Mucosa of gallbladder (tissue), 1 donor: ENCODE measurements at places on chromosomes 2 and 18. TPM values are rescaled to one million over a fixed set of nuclear protein-coding genes. Genes with fewer than 3 reads are reported as not detected.

DNA sequence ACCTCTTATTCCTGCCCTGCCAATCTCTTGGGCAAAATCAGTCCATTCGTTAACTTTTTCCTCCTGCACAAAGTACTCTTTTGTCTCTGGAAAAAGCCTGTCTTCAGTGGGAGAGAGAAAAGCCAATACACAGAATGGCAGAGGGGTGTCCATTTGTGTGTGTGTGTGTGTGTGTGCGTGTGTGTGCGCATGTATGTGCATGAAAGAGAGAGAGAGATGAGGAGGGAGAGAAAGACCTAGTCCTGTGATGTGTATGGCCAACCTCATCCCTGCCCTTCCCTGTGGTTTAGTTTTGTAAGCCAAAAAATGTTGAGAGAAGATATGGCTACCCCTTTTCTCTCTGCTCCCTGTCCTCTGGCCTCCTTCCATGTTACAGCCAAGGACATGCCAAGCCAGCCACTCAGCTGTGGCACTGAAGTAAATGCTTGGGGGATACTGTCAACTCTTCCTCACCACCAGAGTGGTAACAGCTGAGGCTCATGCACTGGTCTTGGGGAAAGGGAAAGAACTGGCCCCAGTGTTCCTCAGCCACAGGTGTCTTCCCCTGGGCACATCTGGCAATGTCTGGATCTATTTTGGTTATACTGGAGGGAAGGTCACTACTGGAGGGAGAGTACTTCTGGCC lies 10.6 kb downstream of the SLC4A5 start:
- no peak for DNase-seq

GRCh38 chr2:128282976-128283810 lies 35.5 kb downstream of the HS6ST1 start:
- DNase-seq, result no peak

GRCh38 chr2:207231106-207231865 lies 65.5 kb upstream of the KLF7 start:
- no peak for DNase-seq

- no peak for DNase-seq
These were observed 21.1 kb downstream of the BIRC6 start for GRCh38 chr2:32377928-32378327.

The MGAT4A gene
- total RNA-seq, result 34.4 TPM

The HTRA2 gene
- 31.0 TPM for total RNA-seq
